ENCODE measurements at places on chromosomes 7 and 10. TPM values are rescaled to one million over a fixed set of nuclear protein-coding genes. Genes with fewer than 3 reads are reported as not detected.

The NXPH1 gene
- not detected for total RNA-seq

The DRGX gene
- total RNA-seq, result not detected

The GBX1 gene
- total RNA-seq, result not detected

The CPA1 gene
- not detected for total RNA-seq

The CFAP46 gene
- total RNA-seq, result not detected

The NRAP gene
- total RNA-seq, result not detected

- H3K27ac ChIP-seq, result no peak overlapping the region
- no peaks in the 10 kb centered on the region for H3K27me3 ChIP-seq
- DNase-seq, result no peak
- H3K4me3 ChIP-seq, result no peak overlapping the region
- H3K4me1 ChIP-seq, result peaks cover 11% of the 10 kb centered on the region
Observed at GRCh38 chr10:103666087-103666761, 172.7 kb downstream of the NEURL1 start.

DNA sequence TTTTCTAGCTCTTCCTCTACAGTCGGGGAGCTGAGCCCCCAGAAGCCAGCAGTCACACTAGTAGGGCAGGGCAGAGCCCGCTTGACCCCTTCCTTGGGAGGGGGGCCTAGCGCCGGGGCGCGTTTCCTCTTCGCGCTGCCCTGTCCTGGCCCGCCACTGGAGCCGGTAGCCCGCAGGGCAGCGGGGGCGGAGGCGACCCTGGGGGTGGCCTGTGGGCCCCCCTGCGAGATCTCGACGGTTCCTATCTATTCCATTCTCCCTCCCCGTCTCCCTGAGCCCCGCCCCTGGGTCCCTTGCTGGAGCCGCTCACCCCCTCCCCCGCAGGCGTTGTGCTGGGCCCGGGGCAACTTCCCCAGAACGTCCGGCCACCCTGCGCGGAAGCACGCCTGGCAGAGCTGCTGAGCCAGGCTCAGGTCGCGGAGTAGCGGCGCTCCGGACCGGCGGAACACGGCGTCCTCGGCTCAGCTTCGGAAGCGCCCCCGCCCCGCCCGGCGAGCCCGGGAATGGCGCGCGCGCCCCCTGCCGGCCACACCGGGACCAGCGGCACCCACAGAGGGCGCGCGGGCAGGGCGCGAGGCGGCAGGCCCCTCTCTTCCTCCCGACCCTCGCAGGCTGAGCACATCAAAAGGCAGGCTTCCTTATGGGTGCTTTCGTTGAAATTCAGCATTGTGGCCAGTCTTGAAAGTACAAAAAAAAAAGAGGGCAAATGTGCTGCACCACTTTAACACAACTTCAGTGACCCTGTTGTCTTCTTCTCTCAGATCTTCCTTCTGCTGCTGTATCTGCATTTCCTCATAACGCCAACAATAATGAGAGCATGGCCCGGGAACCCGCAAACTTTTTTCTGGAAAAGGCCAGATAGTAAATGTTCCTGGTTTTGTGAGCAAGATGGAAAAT, 327.6 kb downstream of the TNS3 start:
- peaks cover 3% of the 10 kb centered on the region for H3K4me1 ChIP-seq
- no peaks in the 10 kb centered on the region for H3K36me3 ChIP-seq
- H3K27ac ChIP-seq, result no peak overlapping the region
- H3K4me3 ChIP-seq, result no peak overlapping the region

DNA sequence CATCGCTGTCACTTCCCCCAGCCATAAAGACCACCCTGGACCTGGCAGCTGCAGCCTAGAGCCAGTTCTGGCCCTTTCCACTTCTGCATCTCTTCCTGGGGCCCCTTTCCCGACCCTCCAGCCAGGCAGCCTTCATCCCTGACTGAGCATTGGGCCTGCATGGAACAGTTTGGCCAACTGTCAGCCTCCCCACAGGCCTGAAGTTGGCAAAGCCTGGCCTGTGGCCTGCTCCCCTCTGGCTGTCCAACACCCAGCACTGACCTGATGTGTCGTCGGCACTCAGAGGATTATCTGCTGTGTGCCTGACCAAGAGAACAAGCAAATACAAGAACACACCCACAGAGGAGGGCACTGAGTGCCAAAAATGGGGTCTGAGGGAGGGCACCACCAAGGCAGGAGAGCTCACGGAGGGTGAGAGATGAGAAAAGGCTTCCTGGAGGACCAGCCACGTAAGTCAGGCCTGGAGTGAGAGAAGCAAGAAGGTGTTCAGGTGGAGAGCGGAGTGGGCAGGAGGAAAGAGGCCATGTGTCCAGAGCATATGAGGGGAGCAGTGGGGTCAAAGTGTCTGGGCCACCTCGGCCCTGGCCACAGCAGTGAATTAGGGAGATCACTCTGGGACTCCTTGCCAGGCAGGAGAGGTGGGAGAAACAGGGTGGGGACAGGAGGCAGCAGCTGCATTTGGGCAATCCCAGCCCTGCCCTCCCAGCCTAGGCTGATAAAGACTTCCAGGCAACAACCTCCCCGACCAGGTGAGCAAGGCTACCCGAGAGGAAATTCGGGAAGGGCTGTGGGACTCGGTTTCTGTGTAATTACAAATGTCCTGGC, 4.5 kb downstream of the GPRIN2 start:
- no peak overlapping the region for H3K27ac ChIP-seq
- H3K27me3 ChIP-seq, result no peaks in the 10 kb centered on the region
- H3K4me1 ChIP-seq, result peaks cover 2% of the 10 kb centered on the region
- H3K4me3 ChIP-seq, result no peak overlapping the region
- peak; percentile 5 for DNase-seq

- H3K27me3 ChIP-seq, result peaks cover 2% of the 10 kb centered on the region
- no peak for DNase-seq
- no peak overlapping the region for H3K27ac ChIP-seq
- no peaks in the 10 kb centered on the region for H3K4me1 ChIP-seq
Observed at GRCh38 chr7:155233311-155234157, 64.1 kb upstream of the INSIG1 start.

- H3K4me3 ChIP-seq, result no peak overlapping the region
- H3K4me1 ChIP-seq, result peaks cover 19% of the 10 kb centered on the region
- H3K36me3 ChIP-seq, result no peaks in the 10 kb centered on the region
- no peaks in the 10 kb centered on the region for H3K27me3 ChIP-seq
- DNase-seq, result no peak
Observed at GRCh38 chr7:157853076-157853788, 516.4 kb downstream of the DNAJB6 start.

GRCh38 chr10:34097682-34098081, 717.4 kb downstream of the PARD3 start:
- no peak overlapping the region for H3K4me3 ChIP-seq
- no peak for DNase-seq
- H3K27ac ChIP-seq, result no peak overlapping the region

GRCh38 chr10:78314651-78315050, 281.0 kb downstream of the RPS24 start:
- H3K27me3 ChIP-seq, result no peaks in the 10 kb centered on the region
- H3K4me3 ChIP-seq, result no peak overlapping the region
- H3K27ac ChIP-seq, result no peak overlapping the region

- H3K27me3 ChIP-seq, result no peaks in the 10 kb centered on the region
- no peaks in the 10 kb centered on the region for H3K36me3 ChIP-seq
- peak; percentile 29 for DNase-seq
- peak overlapping the region; percentile 22 for H3K27ac ChIP-seq
- H3K4me1 ChIP-seq, result peaks cover 49% of the 10 kb centered on the region
Observed at GRCh38 chr10:33143160-33143728, 185.2 kb upstream of the ITGB1 start.

DNA sequence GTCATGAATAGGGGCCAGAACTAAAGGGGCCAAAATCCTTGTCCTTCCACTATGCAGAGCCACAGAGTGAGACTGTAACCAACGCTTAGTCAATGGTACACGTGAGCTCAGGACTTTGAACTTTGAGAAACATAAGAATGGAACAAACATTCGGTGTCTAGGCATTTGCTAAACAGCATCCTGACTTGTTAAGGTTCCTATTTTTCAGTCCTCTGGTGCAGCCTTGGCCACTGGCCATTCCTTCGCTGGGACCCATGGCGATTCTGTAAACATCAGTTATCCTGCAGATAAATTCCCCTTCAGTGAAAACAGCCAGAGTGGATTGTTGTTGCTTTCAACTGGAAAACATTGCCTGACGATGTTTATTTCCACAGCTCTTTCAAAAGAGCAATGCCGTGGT, 266.8 kb downstream of the SORCS1 start:
- H3K27ac ChIP-seq, result no peak overlapping the region
- DNase-seq, result no peak
- H3K4me3 ChIP-seq, result no peak overlapping the region
- no peaks in the 10 kb centered on the region for H3K36me3 ChIP-seq
- no peaks in the 10 kb centered on the region for H3K27me3 ChIP-seq
- H3K4me1 ChIP-seq, result no peaks in the 10 kb centered on the region

GRCh38 chr10:106959521-106959920, 205.0 kb downstream of the SORCS1 start:
- H3K27me3 ChIP-seq, result no peaks in the 10 kb centered on the region
- no peaks in the 10 kb centered on the region for H3K4me1 ChIP-seq
- no peak overlapping the region for H3K4me3 ChIP-seq

DNA sequence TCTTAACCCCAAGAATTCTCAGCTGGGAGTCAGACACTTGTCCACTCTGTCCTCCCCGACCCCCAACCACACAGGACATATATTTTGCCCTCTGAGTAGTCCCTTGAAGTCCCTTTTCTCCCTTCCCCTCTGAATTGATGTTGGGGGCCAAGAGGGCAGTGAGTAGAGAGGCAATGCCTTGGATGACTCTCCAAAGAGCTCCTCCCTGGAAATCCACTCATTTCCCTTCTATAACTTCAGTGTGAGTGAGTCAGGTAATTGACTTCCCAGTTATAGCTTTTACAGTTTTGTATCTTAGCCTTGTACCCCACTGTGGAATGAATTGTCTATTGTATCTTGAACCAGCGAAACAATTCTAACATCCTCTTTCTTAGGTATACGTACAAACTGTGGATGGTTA, 9.2 kb upstream of the ODAD2 start:
- H3K4me1 ChIP-seq, result no peaks in the 10 kb centered on the region
- no peak for DNase-seq
- peaks cover 46% of the 10 kb centered on the region for H3K27me3 ChIP-seq
- H3K36me3 ChIP-seq, result no peaks in the 10 kb centered on the region
- H3K4me3 ChIP-seq, result no peak overlapping the region

DNA sequence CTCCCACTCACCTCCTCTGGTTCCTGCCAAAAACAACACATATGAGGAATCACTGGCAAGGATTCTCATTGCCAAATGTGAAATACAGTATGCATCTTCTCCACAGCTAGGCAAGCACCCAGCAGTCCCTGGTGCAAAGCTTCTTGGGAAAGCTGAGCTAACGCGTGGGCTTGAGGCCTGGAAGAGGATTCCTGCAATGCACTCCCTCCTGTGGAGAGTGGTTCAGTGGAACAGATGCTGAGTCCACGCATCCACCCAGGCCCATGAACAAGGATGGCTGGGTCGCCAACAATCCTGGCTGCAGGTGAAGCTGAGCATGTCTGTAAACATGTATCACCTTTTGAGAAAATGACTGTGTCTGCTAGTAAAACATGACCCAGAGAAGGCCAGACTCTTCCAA, 113.2 kb upstream of the CHST15 start:
- no peak overlapping the region for H3K4me3 ChIP-seq
- no peak for DNase-seq

DNA sequence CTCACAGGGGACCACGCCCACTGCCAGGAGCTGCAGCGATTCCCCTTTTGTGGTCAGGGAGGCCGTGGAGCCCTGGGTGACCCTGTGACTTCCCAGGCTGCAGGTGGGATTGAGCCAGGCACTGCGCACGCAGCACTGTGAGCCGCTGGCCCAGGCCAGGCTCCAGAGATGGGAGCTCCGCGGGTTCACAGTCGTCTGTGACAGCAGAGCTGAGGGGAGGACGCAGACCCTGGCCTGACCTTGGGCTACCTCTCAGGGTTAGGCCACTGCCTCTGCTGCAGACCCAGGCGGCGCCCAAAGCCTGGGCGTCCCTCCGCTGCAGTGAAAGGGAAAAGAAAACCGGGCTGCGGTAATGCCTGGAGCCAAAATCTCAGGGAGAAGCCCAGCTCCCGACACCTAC, 107.5 kb upstream of the GPR26 start:
- no peak for DNase-seq
- H3K27ac ChIP-seq, result no peak overlapping the region
- no peaks in the 10 kb centered on the region for H3K4me1 ChIP-seq
- H3K4me3 ChIP-seq, result no peak overlapping the region
- no peaks in the 10 kb centered on the region for H3K36me3 ChIP-seq

DNA sequence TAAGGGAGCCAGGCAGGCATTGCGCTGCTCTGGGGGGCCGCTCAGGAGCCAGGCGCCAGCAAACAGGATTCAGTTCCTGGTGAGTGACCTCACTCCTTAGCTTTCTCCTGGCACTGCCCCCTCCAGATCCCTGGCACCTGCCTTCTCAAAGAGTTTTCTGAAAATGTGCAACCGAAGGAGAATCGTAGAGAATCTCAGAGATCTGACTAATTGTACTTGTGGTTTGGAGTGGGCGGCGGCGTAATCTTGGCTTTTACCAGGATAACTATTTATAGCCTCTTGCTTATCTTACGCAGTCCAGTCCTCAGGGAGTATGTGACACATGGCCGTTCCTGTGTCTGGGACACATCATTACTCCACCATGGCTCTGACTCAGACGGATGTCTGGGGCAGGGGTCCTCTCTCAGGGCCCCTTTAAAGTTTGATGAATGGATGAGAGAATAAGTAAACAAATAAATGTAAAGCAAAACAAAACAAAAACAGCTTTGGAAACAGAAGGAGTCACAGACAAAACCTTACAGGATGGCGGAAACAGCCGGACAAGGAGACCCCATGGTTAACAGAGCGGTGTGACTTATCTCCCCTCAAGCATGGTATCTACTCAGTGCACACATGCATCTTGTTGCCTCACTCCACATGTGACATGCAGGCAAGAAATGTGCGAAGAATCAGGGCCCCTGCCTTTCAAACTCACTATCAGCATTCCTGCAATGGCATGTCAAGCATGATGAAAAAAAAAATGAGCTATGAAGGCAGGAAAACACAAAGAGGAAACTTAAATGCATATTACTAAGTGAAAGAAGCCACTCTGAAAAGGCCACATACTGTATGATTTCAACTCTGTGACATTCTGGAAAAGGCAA, 99.7 kb downstream of the TNS3 start:
- no peaks in the 10 kb centered on the region for H3K4me1 ChIP-seq
- H3K36me3 ChIP-seq, result no peaks in the 10 kb centered on the region
- no peak for DNase-seq
- H3K27ac ChIP-seq, result no peak overlapping the region
- H3K4me3 ChIP-seq, result no peak overlapping the region

DNA sequence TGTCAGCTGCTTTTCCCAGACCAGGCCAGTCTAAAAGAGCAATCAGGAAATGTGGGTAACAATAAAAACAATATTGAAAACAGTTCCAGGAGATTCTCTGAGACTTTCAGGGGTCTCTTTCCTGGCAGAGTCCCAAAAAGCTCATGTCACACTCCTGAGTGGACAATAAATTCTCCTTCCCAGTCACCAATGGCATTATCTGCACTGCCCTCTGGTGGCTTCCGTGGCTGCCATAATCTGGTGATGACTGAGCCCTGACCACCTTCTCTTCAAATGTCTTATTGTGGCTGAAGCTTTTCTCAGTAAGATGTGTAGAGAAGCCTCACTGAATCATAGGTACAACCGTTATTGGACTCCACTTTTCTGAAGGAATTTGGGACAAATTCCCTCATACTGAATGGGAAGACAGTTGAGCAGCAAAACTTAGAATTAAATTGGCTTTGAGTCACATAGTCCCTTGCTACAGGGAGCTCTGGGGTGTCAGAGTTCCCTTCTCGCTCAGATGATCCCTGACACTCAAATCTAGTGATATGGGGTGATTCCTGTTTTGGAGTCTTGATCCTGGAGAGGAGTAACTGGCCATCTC, 24.4 kb upstream of the ASAH2 start:
- H3K4me1 ChIP-seq, result no peaks in the 10 kb centered on the region
- no peak overlapping the region for H3K4me3 ChIP-seq
- H3K27ac ChIP-seq, result no peak overlapping the region
